ENCODE measurements at places on chromosomes 1 and 21.

GRCh38 chr1:61387829-61388228 is 305.5 kb downstream of the NFIA start:
- DNase-seq = no peak

DNA sequence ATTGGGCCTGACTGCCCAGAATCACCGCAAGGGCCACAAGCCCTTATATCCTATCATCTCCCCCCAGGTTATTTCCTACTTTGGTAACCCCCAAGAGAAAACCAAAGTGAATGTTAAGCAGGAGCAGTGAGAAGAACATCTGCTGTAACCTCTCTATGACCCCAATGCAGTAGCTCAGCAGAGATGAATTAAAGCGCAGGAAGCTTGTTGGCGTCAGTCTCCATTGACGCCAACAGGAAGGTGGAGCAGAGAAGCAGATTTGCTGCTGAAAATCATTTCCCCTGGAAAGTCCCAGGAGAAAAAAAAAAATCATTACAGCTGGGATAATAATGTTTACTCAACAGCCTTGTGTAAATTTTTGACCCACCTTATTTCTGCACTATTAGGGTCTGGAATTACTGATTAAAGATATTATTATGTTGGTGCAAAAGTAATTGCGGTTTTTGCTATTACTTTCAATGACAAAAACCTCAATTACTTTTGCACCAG is 33.2 kb upstream of the FAM163A start:
- peak; percentile 44 for DNase-seq

- no peak for DNase-seq
Observed at GRCh38 chr1:230750986-230751625, 3.9 kb downstream of the CAPN9 start.

DNA sequence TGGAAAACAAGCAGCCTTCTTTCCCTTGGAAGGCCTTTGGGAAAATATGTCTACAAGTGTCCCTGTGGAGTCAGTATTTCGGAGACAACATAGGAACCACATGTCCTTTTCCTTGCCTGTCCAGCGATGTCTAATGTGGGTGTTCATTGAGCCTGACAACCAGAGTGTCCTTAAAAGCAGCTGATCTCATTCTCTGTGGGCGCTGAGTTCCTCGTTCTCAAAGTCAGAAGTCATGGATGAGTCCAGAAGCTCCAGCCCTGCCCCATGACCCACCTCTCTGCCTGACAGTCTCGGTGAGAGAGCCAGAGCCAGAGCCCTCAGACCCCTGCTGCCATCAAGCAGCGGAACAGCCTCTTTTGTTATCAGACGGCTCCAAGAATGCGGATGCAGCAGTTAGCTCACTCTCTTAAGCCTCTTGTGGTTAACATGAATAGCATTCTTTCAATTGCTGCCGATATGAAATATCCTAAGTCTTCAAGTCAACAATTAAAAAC is 329.2 kb downstream of the TGFB2 start:
- DNase-seq = peak; percentile 64

- DNase-seq = no peak
Observed at GRCh38 chr1:44832056-44832705, 10.9 kb downstream of the PTCH2 start.
